ENCODE measurements at places on chromosomes 1 and 21.

DNA sequence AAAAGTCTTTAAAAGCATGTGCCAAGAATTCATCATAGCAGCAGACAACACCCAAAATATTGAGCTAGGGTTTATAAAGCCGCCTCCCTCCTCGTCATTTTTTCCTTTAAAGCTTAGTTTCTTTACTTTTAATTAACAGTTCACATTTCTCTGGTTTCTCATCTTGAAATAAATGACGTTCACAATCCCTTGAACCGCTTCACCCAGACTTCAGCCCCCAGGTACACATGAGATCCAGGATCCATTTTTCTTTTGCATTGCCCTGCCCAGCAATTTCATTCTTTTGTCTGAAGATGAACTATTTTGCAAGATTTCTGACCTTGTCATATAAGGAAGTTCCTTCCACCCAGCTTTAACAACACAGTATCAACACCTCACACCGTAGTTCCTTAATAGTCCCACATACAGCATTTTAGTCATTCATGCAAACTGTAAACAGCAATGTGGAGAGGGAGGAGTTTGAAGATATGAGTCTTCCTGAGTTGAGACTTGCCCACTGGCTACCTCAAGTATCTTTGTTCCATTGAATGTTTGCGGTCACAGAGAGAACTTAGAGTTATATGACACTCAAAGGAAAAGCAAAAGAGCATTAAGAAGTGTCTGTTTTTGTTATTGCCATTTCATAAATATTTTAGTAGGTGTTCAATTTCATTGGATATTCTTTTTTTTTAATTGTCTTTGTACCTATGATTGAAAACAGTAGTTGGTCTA is 35.3 kb upstream of the CACYBP start:
- DNase-seq = peak; percentile 12

DNA sequence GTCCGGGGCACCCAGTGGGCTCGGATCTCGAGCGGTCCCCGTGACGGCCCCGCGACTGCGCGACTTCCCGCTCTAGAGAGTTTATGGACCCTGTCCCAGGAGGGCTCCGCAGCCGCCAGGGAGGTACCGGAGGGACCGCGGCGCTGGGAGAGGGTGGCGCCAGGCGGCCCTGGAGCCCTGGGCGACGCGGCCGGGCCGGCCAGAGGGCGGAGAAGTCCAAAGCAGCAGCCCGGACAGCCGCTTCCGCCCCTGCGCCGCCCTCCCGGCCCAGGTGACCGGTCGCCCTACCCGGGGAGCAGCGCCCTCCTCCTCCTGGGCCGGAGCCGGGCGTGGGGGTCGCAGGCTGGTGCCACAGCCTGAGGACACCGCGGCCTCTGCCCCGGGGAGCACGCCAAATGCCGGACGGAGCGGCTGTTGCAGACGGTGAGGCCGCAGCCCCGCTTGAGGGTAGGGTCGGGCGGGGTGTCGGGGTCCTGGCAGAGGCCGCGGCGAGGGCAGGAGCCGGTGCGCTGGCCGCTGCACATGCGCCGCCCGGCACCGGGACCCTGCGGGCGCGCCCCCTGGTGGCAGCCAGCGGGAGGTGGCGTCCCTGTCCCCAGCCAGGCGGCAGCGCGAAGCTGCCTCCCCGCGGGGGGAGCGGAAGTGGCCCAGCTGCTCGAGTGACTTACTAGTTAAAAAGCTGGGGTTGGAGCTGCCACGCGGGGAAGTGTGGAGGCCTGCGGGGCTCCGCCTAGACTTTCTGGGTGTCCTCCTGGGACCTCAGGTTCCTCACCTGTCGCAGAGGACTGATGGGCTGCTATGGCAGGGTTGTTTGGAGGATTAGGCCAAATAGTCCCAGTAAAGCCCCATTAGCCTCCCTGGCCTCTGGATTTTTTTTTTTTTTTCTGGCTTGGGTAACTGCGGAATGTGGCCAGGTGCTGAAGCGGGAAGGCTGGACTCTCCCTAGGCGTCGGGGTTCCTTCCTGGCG is 20.9 kb upstream of the ZNF678 start:
- peak; percentile 90 for DNase-seq

DNA sequence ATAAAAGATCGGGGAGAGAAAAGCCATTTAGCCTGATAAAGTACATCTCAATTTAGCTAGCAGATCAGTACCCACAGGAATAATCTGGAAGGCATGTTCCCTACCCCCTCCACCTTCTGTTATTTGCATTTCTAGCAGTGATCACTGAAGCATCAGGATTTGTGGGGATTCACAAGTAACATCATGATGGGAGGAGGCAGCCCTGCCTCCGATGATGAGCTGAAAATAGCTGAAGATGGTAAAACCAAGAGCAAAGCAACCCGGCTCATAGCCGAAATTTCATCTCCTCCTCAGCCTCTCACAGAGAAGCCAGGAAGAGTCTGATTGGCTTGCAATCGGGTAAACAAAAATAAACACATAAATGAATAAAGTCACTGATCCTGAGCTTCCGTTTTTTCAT is 2.4 kb downstream of the CCSAP start:
- DNase-seq = no peak

DNA sequence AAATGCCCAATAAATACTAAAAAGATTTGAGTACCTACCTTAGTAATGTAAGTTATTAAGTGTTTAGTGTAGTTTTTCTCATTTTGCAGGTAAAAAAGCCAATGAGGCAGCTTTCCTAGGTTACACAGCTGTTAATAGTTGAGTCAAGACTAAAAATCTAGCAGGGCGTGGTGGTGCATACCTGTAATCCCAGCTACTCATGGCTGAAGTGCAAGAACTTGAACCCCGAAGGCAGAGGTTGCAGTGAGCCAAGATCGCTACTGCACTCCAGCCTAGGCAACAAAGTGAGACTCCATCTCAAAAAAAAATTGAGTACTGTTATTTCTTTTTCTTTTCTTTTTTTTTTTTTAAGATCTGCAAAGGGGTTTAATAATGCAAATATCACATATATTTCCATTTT is 7.7 kb downstream of the YBX1 start:
- no peak for DNase-seq

DNA sequence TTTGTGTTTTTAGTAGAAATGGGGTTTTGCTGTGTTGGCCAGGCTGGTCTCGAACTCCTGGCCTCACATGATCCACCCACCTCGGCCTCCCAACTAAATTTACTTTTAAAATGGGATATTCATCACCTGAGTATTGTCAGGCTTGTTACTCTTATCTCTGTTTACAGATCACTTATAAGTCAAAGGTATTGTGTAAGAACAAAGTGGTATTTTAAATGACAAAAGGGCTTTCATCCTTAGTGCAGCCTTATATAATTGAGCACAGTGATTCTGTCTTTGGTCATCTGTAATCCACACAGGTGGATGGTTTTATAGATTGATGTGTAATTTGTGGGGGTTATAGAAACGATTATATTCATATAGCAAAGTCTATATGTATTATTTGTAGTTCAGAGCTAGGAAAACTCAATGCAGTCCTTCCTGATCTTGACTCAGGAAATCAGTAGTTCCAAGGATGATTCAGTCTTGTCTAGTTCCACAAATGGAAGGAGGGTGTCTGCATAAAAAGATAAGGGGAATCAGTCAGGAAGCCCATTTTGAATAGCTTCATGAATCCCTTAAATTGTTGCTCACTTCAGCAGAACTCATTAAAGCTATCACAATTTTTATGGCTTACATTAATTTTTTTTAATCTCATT is 34.6 kb downstream of the STXBP3 start:
- DNase-seq = no peak

DNA sequence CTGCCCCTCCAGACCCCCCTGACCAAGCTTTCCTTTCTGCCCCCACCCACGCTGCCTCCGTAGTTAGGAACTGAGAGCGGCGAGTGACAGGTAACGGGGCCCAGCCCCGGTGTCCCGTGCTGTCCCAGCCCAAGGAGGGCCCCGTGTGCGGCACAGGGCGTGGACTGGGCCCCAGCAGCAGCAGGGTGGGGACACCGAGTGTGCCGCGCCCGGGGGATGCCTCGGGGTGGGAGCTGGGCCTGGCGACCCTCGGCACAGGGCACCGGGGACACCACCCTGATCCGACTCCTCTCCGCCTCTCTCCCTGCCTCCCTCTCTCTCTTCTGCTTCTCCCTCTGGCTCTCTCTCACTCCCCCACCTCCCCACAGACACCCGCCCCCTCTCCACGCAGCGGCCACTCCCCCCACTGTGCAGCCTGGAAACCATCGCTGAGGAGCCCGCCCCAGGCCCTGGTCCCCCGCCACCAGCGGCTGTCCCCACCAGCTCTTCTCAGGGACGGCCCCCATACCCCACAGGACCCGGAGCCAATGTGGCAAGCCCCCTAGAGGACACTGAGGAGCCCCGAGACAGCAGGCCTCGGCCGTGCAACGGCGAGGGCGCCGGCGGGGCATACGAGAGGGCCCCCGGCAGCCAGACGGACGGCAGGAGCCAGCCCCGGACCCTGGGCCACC is 22.7 kb downstream of the PANK4 start:
- DNase-seq = no peak

DNA sequence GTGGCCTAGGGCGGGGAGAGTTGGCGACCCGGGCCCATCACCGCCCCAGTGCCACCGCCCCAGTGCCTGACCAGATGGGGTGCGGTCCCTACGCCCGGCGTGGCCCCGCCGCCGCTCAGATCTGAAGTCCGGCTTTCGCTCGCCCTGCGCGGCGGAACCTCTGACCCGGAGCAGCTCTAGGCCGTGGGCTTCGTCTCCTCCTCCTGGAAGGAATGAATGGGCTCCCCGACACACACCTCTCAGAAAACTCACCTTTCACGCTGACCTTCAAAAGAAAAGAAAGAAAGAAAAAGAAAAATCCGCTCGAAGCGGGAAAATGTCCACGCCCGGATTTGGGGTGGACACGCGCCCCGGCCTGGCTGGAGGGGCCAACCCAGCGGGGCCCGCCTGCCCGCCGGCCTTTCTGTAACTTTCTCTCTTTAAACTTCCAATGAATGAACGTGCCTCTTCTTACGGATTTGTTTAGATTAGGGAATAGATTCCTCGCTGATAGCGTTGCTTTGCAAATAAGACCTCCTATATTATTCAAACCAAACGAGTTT is 5.4 kb upstream of the SIM2 start:
- no peak for DNase-seq

GRCh38 chr1:52240592-52241210 is 98.8 kb downstream of the ZFYVE9 start:
- DNase-seq = no peak

- no peak for DNase-seq
Observed at GRCh38 chr1:226764533-226764932, 25.5 kb upstream of the ITPKB start.

GRCh38 chr1:187891993-187892682 is 1063.4 kb downstream of the PLA2G4A start:
- no peak for DNase-seq

GRCh38 chr21:35376406-35377135 is 327.5 kb upstream of the RUNX1 start:
- no peak for DNase-seq

GRCh38 chr1:26142159-26142558 is 16.7 kb upstream of the FAM110D start:
- DNase-seq = no peak

DNA sequence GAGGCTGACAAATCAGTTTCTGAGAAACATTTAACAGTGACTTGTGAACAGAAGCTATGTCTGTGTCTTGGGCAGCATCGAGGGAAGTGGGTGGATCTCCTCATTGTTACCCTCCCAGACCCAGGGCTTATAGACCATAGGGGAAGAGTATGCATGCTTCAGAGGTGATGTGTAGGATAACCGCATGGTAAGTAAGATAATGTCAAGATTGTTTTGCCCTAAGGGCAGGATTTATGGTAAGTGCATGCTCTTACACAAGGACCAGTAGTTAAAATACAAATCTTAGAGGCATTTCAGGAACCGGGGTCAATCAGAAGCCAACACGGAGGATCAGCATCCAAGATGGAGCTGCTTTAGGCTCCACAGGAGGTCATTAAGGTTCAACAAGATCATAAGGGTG is 7.7 kb upstream of the PRMT2 start:
- DNase-seq = no peak

- DNase-seq = no peak
Observed at GRCh38 chr21:31368361-31368760, 24.3 kb upstream of the TIAM1 start.

DNA sequence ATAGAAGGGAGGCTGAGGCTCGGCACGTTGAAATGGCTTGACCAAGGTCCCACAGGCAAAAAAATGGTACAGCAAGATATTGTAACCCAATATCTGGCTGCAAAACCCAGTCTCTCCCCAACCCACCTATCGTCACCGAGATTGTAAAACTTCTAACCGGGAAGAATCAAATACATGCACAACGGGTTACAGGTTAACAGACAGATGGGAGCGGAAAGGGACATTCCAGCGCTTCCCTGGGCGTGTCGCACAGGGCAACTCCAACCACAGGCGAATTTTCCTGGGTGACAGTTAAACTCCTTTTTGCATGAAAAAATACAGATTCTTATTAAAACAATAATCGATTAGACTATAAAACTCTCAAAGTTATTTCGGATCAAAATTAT is 31.8 kb upstream of the JUN start:
- no peak for DNase-seq

- no peak for DNase-seq
Observed at GRCh38 chr1:37482796-37483744, 8.7 kb downstream of the ZC3H12A start.

DNA sequence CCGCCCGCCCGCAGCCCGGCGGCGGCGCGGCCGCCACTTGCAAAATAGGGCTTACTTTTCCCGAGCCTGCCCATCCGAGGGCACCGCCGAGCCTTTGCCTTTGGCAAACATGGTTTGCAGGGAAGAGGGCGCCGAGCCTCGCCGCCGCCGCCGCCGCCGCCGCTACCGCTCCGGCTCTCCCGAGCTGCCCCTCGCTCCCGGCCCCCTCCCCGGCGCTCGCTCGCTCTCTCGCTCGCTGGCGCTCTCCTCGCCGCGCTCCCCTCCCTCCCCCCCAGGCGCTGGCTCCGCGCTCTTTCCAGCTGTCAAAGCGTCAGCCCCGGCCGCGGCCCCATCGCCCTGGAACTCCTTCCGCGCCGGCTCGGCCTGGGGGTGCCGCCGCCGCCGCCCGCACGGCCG is 298 bp downstream of the SSBP3 start:
- DNase-seq = no peak

DNA sequence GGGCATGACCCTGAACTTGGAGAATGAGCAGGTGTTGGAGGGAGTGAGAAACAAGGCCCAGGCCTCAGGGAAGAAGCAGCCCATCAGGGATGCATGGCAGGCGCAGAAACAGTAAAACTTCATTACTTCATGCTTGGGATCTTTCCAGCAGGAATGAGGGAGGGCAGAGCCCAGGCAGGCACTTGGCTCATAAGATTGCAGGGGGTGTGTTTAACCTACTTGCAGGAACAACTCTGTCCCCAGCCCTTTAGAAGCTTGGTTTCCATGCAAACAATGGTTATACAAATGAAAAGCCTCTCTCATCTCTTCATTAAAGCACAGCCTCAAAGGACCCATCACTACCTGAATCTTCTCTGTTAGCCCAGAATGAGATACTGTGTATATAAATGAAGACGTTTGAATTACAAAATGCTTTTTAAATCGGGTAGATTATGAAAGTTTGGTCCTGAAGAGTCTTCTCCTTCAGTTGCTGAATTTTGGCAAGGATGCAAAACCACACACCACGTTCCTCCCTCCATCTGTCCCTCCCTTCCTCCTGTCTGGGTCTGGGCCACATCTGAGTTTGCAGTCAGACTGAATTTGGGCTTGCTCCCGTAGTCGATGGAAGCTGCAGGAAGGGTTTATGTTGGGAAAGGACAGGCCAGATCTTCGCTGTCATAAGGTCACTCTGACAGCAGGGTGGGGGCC is 154.4 kb upstream of the KLHDC7A start:
- DNase-seq = no peak
